ENCODE measurements at places on chromosomes 5 and 9.
A peak's percentile ranks its signal among the peaks of the same experiment; 100 is the strongest.

GRCh38 chr9:82149501-82149946, 161.0 kb downstream of the SPATA31D1 start:
- no peak for DNase-seq

DNA sequence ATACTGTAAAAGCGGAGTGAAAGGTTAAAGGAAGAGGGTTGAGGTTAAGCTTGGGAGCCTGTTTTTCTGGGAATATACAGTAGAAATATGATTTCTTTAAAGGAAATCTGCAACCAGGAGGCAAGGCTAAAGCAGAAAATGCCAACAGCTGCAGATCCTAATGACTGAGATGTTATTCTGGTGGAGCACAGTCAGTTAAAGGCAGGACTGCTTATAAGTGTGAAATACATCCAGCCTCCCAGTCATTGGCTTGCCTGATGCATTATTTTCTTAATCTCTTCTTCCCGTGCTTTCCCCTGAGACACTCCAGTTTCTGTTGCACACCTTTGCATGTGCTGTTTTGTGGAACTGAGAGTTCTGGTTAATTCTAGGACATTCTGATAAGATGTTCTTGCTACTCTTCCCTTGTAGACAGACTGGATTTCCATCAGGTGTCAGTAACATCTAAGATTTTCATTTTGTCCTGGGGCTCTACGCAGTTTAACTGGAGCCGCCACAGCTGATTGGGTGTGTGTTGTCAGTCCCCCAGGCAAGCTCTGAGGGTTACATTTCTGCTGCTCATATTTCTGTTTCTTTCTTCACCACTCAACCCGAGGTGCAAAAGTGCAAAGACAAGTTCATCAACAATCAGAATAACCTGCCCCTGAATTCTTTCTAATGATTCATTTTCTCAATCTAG, 44.4 kb downstream of the CAST start:
- DNase-seq = no peak

DNA sequence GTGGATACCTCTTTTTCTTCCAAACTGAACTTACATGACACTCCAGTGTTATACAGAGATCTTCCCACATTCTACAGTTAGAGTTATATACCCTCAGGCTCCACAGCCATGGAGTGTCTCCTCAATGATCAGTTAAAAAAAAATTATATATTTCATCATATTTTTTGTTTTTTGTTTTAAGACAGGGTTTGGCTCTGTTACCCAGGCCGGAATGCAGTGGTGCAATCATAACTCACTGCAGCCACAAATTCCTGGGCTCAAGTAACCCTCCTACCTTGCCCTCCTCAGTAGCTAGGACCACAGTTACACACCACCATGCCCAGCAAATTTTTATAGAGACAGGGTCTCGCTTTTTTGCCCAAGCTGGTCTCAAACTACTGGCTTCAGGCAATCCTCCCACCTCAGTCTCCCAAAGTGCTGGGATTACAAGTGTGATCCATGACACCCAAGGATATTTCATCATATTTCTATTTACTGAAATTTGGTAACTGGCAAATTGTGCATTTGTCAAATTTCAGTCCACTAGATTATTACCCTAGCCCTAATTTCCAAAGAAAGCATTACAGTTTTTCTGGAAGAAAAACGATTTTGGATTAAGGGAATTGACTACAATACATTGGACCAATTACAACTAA, 18.1 kb upstream of the SCAI start:
- DNase-seq = no peak

DNA sequence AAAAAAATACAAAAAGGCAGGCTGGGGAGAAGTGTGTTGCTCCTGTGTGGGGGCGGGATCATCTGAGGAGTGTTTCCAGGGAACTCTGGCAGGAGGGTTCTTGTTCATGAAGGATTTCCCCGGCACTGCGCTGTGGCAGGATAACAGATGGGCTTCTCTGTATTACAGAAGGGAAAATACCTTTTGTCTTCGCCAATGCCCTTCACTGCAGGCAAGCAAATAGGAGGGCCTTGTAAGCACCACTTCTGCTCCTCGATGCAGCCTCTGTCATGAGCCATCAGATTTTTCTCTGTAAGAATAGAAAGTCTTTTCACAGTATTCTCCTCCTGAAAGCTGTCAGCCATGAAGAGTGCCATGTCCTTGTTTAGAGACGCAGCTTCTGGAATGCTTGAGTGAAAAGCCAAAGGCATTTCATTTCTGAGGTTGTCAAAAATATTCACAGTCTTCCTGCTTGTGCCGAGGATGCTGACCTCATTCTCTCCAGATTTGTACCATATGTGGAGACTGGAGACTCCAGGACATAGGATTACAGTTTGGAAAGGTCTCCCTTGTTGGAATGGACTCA, 294.0 kb downstream of the YTHDC2 start:
- no peak for DNase-seq

GRCh38 chr9:115596021-115596745, 478.2 kb upstream of the TNC start:
- DNase-seq = no peak

GRCh38 chr9:4932681-4933080, 52.4 kb upstream of the JAK2 start:
- DNase-seq = no peak

GRCh38 chr5:74185599-74185998, 454.9 kb downstream of the ENC1 start:
- no peak for DNase-seq

DNA sequence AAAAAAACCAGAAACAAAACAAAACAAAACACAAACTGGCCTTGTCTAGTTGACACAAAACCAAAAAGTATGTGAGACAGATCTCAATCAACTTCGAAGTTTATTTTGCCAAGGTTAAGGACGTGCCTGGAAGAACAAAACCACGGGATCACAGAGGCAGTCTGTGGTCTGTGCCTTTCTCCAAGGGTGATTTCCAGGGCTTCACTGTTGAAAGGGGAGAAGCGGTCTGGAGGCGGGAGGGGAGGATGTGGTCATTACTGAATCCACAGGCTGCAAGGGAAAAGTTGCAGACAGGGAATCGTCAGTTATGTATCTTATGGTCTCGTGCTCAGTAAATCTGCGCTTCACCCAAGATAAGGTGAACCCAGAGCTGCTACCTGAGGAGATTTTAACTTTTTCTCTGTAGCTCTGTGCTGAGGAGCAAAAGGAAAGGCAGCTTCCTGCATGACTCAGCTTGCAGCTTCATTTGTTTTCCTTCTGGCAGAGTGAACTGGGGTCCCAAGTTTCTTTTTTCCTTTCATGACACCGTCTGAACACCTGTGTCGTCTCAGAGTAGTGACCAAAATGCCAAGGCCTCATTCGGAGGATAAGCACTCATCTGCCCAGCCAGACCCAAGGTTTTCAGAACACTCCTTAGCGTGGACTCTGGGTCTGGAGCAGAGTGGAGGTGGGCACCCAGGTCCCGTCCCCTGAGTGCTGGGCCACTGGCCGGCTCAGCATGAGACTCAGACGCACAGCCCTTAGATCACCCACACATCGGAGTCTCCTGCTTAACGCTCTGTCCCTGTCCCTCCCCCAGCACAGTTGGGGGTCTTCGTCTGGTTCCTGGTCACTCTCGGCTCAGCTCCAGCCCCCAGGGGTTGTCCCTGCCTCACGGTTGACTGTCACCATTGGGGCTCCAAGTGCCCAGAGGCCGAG, 25.9 kb downstream of the ROPN1L start:
- DNase-seq = no peak

GRCh38 chr9:136054798-136055714, 40.0 kb downstream of the NACC2 start:
- no peak for DNase-seq

GRCh38 chr9:110427497-110428104, 89.9 kb upstream of the TXNDC8 start:
- DNase-seq = peak; percentile 3

GRCh38 chr5:56330167-56330566, 97.0 kb upstream of the ANKRD55 start:
- DNase-seq = no peak

GRCh38 chr5:143714629-143715028, 97.3 kb upstream of the HMHB1 start:
- DNase-seq = peak; percentile 9

DNA sequence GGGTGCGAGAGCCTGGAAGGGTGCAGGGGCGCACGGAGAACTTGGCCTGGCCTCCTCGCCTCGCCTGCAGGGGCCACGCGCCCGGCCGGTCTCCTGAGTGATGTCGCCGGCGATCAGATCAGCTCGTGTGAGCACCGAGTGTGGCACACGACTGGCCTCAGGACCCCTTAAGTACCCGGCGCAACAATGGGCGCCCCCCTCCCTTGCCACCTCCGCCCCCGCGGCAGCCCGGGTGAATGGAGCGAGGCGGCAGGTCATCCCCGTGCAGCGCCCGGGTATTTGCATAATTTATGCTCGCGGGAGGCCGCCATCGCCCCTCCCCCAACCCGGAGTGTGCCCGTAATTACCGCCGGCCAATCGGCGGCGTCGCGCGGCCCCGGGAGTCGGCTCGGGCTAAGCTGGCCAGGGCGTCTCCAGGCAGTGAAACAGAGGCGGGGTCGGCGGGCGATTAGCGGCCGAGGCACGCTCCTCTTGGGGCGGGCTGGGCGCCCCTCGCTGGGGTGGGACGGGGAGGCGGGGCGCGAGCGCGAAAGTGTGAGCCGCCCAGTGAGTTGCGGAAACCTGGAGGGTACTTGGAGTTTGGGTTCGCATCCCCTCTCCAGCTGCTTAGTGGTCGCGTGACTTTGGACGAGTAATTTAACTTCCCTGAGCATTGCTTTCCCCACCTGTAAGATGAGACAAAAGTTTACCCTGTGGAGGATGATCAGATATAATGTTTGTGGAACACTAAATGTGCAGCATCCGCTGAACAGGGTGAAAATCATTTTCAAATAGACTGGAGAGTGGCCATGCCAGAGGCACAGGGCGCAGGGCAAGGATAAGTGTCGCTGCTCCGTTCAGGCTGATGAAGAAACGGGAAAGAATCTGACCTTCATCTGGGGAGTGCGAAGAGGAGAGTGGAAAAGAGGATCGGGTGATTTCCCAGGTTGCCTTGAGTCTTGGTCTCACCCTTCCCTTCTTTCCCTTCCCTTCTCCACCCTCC, at the start of gene NEUROG1:
Gene NEUROG1, minus strand, starts transcription at position 145 of the 982 bp plus-strand sequence. CDS start 274 bp downstream, outside the sequence.
- DNase-seq = no peak

- DNase-seq = no peak
Measured at GRCh38 chr5:133075572-133076536, 24.0 kb downstream of the HSPA4 start.

DNA sequence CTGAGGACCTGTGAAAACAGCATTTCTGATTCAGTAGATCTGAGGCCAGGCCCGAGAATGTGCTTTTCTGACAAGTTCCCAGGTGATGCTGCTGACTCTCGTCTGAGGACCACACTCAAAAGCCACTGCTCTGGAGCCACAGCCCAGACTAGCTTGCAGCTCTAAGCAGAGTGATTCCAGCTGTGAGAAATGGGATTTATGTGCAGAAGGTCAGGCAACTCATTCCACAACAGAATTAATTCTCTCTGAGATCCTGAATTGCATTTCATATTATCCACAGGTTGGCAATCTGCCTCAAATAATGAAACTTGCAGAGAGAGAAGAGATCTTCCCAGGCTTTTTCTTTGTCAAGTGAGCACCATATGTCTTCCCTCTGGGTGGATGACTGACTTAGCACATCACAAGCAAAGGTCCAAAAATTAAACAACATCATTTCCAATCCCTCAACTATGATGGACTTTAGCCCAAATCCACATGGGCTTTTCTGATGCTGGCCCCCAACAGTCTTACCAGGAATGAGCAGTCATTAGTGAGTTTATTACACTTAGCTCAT, 140.2 kb downstream of the ALDH1A1 start:
- no peak for DNase-seq

GRCh38 chr5:36870399-36871040, 6.0 kb upstream of the NIPBL start:
- DNase-seq = no peak

GRCh38 chr5:3634061-3634460, 38.4 kb downstream of the IRX1 start:
- DNase-seq = no peak

- no peak for DNase-seq
Measured at GRCh38 chr9:135479469-135480052, at the start of gene PPP1R26. PPP1R26 (plus strand) TSS chr9:135479782; CDS start chr9:135484511, 4,729 bp downstream.

DNA sequence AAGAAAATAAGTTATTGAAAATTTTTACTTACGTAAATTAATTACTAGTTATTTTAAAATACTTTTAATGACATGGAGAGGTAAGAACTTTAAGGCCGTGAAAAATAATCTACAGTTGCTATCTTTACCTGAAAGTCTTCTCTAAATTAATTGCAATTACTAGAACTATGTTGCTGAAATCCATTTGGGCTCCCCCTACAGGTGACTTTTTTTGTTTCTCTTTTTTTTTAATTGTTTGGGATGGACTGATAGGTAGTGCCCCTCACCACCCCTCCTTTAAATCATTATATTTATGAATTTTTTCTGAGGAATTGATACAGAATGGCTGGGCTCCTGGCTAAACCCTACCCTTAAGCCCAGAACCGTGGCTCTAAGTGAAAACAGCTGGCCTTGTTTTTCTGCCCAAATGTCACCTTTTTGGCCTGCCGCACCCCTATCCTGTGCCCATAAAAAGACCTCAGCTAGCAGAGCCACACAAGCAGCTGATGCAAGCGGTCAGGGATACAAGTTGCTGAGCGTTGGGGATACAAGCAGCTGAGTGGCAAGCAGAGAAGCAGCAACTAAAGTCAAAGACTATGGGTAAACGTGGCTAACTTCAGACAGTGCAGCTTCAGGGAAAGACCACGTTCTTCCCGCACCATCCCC, 315.2 kb upstream of the ACO1 start:
- DNase-seq = no peak

DNA sequence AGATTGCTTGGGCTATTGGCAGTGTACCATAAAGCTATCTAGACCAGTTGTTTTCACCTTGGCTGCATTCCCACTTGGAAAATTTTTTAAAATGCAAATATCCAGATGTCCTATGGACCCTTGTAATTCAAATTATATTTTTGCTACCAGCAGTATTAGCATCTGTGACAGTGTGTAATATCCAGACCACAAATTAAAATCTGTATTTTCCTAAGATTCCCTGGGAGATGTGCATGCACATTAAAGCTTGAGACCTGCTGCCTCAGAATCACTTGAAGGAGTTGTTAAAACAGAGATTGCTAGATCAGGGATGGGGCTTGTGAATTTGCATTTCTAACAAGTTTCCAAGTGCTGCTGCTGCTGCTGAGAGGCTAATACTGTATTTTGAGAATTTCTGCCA, 381.2 kb upstream of the PDE4D start:
- DNase-seq = no peak

GRCh38 chr5:123455640-123456039, 32.4 kb upstream of the CEP120 start:
- DNase-seq = no peak

DNA sequence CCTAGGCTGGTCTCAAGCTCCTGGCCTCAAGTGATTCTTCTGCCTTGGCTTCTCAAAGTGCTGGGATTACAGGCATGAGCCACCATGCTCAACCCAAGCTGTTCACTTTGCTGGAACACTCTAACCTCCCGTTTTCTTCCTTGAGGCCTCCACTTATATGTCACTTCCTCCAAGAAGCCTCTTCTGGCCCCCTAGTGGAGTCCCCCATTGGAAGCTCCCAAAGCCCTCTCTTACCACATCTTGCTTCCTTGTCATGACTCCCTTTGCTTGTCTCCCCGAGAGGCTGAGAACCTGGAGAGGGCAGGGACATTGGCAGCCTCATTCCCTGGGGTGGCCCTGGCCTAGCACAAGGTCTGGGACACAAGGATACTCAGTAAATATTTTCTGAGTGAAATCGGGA, 80.8 kb downstream of the PDE6A start:
- DNase-seq = no peak

Data from stimulated activated naive B cell treated with anti-CD40 and anti-IgM and Interleukin-4, amounts not matched to agents 10 μg/mL and 1 μg/mL and 100 μg/mL, for 72 hours (primary cell).